Natural killer cell (primary cell): ENCODE measurements at places on chromosomes 2 and 18.

GRCh38 chr2:70122470-70122869, 35.2 kb downstream of the PCBP1 start:
- DNase-seq, result no peak

GRCh38 chr2:238596571-238597551, 170.1 kb downstream of the ASB1 start:
- no peak for DNase-seq

DNA sequence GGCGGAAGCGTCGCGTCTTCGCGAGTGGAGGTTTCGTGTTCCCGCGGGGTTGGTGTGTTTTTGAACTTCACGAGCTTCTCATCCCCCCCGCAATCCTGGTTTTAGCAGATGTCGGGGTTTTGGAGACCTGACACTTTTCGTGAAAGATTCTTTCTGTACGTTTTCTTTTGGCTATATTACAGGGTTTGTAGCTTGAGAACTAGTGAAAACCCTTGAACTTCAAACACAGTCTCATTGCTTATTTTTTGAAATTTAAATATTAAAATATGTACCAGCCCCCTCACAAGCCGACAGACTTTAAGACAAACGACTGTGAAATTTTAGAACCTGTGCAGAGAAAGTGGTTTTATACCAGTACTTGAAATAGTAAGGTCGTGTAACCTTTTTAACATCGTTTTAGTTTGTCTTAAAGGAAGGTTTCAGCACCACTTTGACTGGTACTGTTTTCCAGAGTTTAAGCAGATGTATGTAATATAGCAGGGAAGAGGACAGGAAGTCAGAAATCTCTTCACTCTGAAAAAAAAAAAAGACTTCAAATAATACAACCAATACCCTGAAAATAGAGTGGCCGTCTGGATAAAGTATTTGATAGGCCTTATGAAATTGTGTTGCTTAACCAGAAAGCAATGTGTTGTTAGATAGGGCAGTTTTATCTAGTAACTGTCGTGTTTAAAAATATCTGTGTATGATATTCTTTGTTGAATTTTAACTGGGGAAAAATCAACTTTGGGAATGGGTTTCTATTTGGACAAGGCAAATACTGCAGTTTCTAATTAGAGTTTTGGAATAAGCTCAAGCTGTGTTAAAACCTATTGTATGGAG, 1.4 kb downstream of the SPATS2L start:
- no peak for DNase-seq

DNA sequence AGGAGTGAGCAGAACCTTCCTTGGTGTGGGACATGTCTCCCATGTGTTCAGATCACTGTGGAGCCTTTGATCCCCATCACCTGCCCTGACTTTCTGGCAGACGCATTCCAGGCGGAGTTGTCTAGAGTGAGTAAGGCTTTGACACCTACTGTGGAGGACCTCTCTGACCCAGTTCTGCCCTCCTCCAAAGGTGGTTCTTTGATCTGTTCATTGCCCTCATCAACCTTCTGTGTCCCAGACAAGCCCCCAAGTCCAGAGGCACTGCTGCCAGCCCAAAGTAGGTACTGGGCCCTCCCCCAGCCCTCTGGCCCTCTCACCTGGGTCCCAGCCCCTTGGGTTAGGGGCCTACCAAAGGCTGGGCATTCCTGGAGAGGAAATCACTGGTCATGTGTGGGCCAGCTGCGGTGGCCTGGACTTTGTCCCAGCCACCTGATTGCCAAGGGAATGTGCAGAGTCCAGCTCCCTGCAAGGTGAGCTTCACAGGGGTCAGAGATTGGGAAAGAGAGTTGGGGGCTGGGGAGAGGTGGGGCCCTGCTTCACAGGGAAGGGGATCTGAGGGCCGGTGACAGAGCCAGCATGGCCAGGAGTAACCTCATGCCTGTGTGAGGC, 12.1 kb upstream of the FAHD2A start:
- DNase-seq, result no peak

GRCh38 chr2:12594590-12594989, 122.1 kb upstream of the TRIB2 start:
- no peak for DNase-seq

DNA sequence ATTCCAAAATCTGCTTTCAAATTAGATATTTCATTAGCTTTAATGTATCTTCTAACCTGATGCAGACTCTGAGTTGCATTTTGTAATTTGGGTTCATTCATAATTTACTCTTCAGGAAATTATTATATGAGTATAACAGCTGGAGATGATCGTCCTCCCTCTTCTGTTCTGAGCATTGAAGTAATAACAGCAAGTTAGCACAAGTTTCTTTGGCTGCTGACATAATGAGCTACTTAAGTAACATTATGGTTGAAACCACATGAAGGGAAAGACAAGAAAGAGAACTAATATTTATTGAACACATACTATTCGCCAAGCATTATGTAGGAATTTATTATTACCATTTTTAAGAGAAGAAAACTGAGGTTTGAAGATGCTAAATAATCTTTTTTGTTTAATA, 75.1 kb downstream of the CPO start:
- no peak for DNase-seq

GRCh38 chr2:45806563-45807358, 155.3 kb downstream of the PRKCE start:
- DNase-seq, result no peak

DNA sequence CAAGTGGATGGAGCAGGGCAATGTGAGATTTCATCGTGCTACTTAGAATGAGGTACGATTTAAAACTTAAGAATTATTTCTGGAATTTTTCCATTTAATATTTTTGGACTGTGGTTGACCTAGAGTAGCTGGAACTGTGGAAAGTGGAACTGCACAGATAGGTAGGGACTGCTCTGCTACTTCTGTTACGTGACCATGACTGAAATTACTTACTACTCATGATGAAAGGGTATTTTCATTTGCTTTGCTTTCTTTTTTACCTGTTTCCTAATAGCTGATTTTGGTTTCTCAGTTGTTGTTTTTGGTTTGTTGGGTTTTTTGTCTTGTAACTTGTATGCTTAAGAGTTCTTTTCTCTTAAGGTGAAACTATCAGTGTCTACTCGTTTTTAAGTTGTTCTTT, 11.4 kb downstream of the UBE2E3 start:
- DNase-seq, result no peak

- peak; percentile 70 for DNase-seq
Observed at GRCh38 chr2:84894758-84895520, 10.5 kb upstream of the TMSB10 start.

- no peak for DNase-seq
Observed at GRCh38 chr2:192413812-192414681, 219.3 kb upstream of the TMEFF2 start.

GRCh38 chr2:45450634-45451033, 160.4 kb downstream of the SRBD1 start:
- DNase-seq, result no peak

GRCh38 chr2:9244985-9245544, 38.5 kb downstream of the ASAP2 start:
- no peak for DNase-seq

- no peak for DNase-seq
Observed at GRCh38 chr2:232486558-232487384, 863 bp downstream of the ECEL1 start.

DNA sequence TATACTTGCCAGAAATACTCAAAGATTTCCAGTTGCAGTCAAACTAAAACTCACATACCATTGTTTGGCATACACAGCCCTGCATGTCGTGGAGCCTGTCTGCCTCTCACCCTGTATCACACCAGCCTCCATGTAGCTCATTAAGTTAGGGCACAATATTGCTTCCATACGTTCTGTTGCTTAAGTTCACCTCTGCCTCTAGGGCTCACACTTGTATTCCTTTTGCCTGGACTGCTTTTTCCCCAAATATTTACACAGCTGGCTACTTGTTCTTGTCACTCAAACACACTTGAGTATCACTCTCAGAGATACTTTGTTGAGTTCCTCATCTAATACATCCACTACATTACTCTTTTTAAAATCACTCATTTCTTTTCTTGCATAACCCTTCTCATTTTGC, 83.1 kb downstream of the PTH2R start:
- no peak for DNase-seq

- no peak for DNase-seq
Observed at GRCh38 chr2:48364100-48364499, 165.9 kb upstream of the STON1 start.

DNA sequence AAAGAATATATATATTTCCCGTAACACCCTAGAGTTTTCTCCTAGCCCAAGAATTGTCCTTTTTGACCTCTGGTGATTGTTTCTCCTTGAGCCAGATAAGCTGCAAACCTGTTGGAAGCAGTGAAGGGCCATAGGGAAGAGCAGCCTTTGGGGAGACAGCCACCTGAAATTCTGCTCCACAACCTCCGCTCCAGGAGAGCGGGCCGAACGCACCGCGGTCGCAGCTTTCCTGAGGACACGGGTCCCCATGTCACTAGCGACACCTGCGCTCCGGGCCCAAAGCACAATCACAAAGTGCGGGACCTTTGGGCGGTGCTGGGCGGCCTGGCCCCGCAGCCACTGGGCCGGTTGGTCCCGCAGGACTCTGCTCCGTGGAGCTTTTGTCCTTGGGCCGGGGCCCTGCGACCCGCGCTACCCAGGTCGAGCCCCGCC, 557 bp upstream of the DSG2 start:
- DNase-seq, result no peak

GRCh38 chr2:170022692-170023091, 155.3 kb upstream of the MYO3B start:
- no peak for DNase-seq

- no peak for DNase-seq
Observed at GRCh38 chr2:52181080-52181479, 1149.1 kb upstream of the NRXN1 start.

DNA sequence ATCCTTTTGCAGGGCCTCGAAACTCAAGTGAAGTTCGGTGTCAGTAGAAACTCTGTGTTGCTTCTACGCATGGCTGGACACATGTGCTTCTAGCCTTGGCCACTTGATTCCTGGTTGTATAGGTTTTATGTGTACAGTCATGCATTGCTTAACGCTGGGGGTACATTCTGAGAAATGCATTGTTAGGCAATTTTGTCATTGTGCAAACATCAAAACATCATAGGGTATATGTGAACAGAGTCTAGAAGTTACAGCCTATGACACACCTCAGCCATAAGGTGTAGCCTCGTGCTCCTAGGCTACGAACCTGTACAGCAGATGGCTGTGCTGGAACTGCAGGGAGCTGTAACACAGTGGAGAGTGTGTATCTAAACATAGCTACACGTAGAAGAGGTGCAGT, 39.4 kb downstream of the TMEM18 start:
- no peak for DNase-seq

DNA sequence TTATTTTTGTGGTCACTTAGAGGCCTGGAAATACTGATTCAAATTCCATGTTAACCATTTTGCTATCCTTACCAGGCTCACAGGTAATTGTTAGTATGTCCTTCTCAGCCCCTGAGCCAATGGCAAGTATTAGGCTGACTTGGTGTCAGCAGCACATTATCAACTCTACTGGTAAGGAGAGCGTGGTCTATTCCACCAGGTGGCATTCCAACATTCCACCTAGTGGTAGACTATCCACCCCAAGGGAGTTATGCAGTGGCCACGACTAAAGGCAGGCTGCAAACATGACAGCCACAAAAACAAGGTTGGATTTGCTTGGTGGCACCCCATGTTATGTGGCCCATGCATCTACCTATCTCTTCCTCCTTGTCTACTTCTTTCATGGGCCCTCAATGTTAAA, 31.8 kb upstream of the GCC2 start:
- DNase-seq, result no peak

- DNase-seq, result no peak
Observed at GRCh38 chr2:147223119-147223518, 621.7 kb upstream of the ACVR2A start.

GRCh38 chr2:143633419-143633818, 504.2 kb downstream of the ARHGAP15 start:
- DNase-seq, result no peak

DNA sequence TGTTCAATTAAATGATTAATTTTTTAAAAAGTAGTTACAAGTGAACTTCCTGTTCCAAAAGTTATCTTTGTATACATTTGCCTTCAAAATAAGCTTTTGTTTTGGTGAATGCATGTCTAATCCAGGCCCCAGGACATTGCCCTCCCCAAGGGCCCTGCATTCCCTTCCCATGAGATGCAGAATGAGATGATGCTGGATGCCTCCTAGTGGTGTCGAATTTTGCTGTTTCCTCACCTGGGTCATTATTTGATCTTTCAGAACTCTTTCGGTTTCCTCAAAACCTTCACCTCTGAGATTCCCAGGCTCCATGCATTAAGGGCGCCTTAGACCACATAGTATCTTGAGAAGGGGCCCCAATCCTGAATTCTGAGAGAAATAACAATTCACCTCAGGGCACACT, 728.8 kb downstream of the CNTNAP5 start:
- no peak for DNase-seq
